OCI-LY7 (cell line): ENCODE measurements at places on chromosomes 1 and 21.

- no peak for DNase-seq
These were observed 3.2 kb downstream of the RAB3GAP2 start for GRCh38 chr1:220269036-220269435.

DNA sequence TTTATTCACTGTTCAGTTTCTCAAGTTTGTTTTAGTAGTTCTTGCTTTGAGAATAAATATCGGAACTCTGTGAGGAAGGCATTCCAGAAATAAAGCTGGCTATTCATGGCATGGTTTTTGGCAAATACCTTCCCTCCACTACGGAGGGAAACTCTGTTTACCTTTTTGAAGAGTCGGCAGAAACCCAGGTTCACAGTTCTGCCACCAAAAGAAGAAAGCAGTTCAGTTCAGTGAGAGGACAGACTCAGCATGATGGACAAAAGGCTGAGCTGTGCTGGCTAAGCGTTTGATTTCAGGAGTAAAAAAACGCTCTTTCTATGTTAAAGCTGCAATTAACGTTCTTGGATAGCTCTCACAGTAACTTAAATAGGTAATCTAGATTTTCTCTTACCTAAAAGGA, 42.4 kb downstream of the CNN3 start:
- no peak for DNase-seq

DNA sequence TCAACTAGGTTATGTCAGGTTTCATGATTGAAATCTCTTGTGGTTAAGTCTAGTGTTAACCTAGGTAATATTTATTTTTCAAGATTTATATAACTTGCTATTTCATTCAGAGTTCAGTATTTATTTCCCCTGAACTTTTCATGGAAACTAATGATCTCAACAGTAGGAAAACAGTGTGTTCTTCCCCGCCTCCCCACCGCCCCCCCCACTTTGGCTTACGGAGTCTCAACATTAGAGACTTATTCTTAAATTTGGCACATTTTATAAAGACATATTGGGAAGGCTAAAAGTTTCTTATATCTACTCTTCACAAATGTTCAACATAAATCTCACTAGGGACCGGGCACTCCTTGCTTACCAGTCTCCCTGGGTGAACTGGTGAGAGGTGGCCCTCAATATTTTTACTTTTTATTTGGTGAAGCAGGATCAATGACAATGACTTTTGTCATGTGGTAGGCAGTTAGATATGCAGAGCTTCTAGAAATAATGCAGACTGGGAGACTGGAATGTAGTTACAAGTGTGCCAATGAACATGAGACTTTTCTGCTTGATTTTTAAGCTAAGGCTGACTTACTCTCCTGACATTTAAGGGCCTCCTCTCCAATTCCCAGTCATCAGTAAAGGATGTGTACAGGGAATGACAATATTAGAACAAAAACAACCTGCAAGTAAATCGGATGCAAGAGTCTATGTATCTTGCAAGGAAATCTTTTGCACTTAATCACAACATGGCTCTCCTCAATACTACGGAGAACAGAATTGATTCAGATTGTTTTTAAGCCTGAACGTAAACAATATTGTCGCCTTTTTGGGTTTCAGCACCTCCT, 1.7 kb upstream of the MAN1A2 start:
- DNase-seq, result peak; percentile 13

- DNase-seq, result no peak
These were observed 278.3 kb downstream of the ZNF648 start for GRCh38 chr1:181783208-181783607.

DNA sequence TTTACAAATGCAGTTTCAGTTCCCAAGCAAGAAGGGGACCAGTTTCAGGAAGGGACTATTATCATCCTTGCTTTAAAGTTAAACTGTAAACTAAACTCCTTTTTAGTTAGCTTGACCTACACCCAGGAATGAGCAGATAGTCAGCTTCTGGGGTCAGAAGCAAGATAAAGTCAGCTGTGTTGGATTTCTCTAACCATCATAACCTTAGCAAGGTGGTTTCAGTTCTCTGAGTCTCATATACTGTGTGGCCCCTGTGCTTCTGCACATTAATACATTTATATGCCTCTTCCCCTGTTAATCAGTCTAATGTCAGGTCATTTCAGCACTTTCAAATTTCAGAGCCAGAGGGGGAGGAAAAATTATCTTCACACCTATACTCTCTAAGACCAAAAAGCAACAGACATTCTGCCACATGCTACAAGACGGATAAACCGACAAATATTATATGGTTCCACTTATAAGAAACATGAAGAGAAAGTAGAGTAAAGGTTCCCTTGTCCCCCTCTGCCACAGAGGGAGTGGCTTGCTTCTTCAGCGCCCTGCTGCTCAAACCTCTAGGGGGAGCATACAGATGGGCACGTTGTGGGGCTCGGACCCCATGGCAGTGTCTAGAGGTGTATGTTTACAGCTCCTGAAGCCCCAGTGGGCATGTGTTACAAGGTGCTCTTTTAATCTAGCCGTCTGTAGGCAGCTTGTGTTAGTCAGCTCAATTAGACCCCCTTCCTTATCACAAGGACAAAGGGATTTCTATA, 89.1 kb downstream of the SMYD3 start:
- DNase-seq, result no peak

- no peak for DNase-seq
These were observed 91.4 kb downstream of the GPATCH2 start for GRCh38 chr1:217539510-217539909.

- DNase-seq, result no peak
These were observed 25.6 kb upstream of the LRRC47 start for GRCh38 chr1:3821908-3822307.

- no peak for DNase-seq
These were observed 68.1 kb downstream of the PPP1R12B start for GRCh38 chr1:202416641-202417040.

DNA sequence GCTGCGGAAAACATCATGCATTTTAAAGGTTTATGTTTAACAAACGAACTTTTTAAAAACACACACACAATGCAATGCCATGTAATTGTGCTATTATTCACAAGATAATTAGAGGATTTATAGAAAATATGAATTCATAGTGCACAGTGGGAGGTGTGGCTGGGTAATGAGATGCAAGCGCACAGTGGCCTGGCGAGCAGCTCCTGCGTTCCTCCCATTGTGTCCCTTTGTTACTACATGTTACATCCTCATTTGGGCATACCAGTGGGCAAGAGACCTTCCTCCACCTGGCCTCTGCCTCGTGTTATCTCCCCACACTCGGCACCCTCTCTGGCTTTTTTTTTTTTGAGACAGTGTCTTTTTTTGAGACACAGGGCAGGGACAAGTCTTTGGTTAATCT, 30.0 kb upstream of the TENT5B start:
- no peak for DNase-seq

DNA sequence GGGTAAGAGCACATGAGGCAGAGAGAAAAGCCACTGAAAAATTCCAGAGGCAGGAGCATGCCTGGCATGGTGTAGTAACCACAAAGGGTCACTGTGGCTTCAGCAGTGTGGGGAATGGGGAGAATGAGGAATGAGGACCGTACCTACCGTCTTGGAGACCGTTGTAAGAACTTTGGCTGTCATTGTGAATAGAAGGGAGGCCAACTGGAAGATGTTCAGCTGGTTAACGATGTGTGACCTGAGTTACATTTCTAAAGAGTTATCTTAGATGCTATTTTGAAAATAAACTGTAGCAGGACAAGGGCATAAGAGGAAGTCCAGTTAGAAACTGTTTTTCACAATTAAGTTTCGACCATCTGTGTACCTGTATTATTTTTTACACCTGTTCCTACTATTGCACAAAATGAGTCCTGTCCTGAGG, 365.5 kb upstream of the SGIP1 start:
- DNase-seq, result peak; percentile 49

GRCh38 chr21:15449556-15449955, 280.2 kb upstream of the USP25 start:
- DNase-seq, result no peak

DNA sequence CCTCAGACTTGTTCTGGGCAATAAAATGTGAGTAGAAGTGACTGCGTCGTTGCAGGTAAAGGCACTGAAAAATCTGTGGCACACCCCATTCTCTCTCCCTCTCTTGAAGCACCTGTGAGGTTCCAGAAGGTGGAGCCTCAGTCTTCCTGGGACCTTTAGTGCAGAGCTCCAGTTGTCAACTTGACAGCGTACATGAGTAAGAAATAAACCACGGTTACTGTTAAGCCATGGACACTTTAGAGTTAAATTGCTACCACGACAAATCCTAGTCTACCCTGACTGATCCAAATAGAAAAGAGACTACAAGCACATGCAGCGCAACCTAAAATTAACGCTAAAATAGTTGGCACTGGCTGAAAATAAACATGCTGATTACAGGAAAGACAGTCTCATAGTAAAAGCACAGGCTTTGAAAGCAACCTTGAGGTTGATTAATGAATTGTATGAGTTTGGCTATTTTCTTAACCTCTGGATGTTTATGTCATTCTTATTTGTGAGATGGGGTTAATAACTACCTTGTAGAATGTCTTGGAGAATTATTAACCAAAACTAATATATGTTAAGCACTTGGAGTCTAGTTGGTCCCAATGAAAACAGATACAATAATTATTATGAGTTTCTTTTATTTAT, 93.0 kb upstream of the PLPPR4 start:
- DNase-seq, result no peak

DNA sequence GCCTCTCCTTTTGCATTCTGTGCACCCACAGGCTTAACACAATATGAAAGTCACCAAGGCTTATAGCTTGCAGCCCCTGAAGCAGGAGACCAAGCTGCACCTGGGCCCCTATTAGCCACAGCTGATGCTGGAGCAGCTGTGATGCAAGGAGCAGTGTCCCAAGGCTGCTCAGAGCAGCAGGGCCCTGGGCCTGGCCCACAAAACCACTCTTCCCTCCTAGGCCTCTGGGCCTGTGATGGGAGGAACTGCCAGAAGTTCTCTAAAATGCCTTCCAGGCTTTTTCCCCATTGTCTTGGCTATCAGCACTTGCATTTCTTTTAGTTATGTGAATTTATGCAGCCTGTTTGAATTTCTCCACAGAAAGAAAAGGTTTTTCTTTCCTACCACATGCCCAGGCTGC, 89.5 kb upstream of the KCTD3 start:
- no peak for DNase-seq

DNA sequence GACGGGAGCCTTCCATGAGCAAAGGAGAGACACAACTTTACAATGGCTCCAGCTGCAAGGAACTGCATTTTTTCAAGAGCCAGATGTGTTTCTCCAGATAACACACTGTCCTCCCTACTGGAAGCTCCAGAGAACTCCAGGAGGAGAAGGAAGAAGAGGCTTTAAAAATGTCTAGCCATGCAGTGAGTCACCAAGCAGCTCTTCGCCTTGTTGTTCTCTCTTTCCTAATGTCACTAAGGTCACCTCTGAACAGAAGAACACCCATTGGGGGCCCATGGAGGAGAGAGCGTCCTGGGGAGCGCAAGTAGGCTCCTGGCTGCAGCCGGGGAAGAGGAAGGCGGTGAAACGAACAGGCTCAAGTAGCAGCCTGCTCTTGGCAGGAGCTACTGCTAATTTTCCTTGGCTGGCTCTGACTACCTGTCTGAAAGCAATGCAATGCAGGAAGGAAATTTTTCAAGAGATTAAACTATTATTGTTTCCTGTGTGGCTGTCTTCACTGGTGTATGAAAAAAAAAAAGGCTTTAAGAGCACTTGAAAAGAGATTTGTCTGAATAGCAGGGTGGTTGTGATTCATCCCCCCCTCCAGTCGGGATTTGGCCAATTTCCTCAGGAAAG, 321.9 kb downstream of the SETD4 start:
- no peak for DNase-seq

DNA sequence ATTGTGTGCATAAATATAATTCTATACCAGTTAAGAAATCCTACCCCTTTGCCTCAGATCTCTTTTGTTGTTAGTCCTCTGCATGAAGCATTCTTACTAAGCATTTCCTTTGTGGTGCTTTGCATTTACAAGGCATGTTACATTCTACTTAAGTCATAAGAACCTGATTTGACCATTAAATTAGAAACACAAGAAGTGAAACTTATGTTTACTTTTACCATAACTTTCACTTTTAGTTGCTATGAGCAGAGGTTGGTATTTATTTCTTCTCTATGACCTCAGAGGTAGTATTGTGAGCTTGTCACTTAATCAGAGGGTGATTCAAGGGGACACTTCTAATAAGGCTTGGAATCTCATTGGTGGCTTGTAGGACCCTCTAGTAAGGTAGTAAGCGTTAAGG, 9.0 kb downstream of the FAM20B start:
- DNase-seq, result peak; percentile 69

- peak; percentile 30 for DNase-seq
These were observed 25.2 kb upstream of the AGO1 start for GRCh38 chr1:35857830-35858229.

DNA sequence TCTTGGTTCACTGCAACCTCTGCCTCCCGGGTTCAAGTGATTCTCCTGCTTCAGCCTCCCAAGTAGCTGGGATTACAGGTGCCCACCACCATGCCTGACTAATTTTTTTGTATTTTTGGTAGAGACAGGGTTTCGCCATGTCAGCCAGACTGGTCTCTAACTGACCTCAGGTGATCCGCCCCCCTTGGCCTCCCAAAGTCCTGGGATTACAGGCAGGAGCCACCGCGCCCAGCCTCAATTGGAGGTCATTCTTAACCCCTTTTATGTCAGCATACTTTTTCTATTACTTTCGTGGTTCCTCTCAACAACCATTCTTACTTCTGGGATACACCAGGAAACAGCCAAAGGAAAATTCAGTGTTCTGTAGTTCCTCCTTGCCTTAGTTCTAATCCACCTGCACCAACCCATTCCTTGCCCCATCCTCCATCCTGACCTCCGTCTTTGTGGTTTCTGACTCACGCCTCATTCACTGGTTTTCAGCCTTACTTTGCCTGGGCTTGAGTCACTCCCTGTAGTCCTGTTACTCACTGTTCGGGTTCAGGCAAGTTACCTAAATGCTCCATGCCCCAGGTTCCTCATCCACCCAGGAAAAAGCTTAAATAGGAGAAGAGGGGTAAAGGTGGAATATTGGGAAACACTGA, 12.9 kb upstream of the BCL10 start:
- DNase-seq, result no peak

DNA sequence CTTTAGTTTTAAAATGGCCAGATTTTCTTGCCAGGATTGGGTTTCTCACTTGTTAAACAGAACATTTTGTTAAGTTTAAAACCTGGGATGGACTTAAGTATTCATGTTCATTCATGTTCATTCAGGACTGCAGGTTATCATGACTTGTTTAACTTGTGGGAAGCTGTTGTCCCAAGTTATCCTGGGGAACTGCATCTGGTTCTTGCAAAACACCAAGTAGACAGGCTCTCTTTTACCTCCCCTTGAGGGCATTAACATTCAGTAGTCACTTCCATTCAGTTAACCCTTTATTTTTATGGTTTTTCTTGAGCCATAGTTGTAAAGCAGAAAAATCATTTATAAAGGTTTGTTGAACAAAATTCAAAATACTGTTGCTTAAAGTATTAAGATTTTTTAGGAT, 8.1 kb downstream of the SOD1 start:
- DNase-seq, result no peak

- no peak for DNase-seq
These were observed 96.8 kb downstream of the CLIC6 start for GRCh38 chr21:34765619-34766018.

- DNase-seq, result no peak
These were observed 418.0 kb upstream of the PKN2 start for GRCh38 chr1:88266051-88266450.

DNA sequence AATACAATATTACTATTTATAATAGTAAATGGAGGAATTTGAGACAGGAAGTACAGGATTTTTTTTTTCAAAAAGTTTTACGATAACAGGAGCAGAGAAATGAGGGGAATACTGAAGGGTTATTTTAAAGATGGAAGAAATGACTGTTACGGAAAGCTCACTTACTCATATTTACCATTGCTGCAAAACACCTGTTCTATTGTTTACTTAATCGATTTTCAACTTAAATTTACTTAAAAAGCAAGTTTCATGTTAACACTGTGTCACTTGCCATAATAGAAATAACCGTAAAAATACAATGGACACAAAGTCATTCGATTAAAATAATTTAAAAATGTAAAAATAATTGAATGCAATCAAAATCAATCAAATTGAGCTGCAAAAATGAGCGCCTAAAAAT, 3.4 kb upstream of the EXO1 start:
- no peak for DNase-seq
